Skin of body (tissue), 3 donors: ENCODE measurements at places on chromosomes 6 and 20.

- no peak for DNase-seq
Measured at GRCh38 chr20:37151529-37151928, 27.6 kb upstream of the RPN2 start.

GRCh38 chr20:50482396-50482981 is 27.7 kb upstream of the PTPN1 start:
- DNase-seq, result no peak

- DNase-seq, result no peak
Measured at GRCh38 chr20:24488064-24488799, 18.8 kb downstream of the SYNDIG1 start.

- DNase-seq, result no peak
Measured at GRCh38 chr20:35619196-35620095, 3.8 kb downstream of the SPAG4 start.

- DNase-seq, result peak; percentile 51
Measured at GRCh38 chr6:113644861-113645575, 212.1 kb upstream of the MARCKS start.

DNA sequence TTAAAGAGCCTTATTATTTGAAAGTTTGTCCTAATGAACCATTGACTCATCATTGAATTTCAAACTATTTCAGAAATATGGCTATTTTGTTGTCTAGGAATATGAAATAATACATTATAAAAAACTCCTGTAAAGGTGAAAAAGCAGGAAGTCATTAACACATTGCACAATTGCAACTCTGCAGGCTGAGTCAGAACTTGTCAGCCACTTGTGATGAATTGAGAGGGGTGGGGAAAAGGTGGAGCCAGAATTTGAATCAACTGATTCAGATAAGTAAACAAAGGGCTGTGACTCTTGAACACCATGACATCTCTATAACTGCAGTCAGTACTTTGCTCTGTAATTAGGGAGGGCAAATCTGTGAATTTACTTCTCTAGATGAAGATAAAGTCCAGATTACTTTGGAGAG is 6.0 kb downstream of the C6orf141 start:
- no peak for DNase-seq

DNA sequence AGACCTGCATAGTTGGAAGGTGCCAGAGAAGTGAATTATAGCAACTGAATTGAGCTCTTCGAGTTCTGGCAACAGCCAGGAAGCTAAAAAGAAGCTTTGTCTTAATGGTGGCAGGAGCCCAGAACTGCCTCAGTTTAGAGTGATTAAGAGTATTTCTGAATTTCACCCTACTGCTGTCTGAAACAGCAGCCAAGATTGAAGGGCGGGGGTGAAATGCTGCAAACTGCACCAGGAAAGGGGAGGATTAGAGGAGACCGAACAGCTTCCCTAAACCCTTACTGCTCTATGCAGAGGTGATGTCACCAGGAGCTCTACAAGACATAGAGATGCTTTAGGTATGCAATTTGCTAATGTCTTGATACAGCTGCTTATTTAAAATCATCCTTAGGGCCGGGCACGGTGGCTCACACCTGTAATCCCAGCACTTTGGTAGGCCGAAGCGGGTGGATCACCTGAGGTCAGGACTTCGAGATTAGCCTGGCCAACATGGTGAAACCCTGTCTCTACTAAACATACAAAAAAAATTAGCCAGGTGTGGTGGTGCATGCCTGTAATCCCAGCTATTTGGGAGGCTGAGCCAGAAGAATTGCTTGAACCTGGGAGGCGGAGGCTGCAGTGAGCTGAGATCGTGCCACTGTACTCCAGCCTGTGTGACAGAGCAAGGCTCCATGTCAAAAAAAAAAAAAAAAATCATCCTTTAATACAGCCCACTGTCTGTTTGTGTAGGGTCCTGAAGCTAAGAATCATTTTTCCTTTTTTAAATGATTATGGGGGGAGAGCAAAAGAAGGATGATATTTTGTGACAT is 91.7 kb upstream of the IYD start:
- DNase-seq, result no peak

DNA sequence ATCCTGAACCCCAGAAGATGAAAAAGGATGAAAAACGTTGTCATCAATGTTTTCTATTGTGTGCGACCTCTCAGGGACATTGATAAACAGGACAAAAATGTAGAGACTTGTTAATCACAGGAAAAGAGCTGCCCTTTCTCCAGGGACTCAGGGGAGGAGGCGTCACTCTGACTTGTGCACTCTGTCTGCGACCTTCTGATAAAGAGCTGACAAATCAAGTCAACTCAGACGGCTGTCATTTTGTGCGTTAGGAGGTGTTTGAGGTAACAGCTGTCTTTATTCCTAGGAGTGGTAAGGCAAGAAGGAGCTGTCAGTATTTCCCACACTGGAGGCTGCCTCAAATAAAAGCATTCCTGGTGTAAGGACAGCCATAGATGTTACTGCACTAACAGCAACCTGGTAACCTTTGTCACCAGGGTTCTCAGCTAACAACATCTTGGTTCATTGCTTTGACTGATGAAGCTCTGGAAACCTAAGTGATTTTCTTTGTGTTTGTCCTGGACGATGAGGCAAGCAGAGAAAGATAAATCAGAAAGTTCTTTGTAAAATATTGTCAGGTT is 38.6 kb upstream of the NXT1 start:
- DNase-seq, result no peak

DNA sequence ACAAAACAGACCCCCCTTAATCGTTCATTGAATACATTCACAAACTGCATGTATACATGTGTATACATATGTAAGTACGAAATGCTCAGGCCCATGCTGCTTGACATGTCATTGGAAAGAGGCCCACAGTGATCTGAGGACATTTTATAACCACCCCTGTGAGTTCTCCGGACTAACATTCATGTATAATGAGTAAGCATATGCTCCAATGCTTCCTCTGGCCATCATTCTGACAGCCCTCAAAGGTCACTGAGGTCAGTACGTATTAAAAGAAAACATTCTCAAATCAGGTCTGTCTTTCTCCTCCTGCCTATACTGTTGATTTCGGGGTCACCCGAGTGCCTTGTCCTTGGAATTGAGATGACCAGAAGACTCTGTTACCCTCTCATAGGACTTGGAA is 54.9 kb downstream of the TENT5A start:
- no peak for DNase-seq

GRCh38 chr20:20211988-20212518 is 155.9 kb upstream of the INSM1 start:
- no peak for DNase-seq

- DNase-seq, result peak; percentile 64
Measured at GRCh38 chr6:154595538-154595937, 85.1 kb upstream of the CNKSR3 start.

GRCh38 chr6:158293122-158293521 is 19.1 kb upstream of the TULP4 start:
- DNase-seq, result no peak

- DNase-seq, result peak; percentile 59
Measured at GRCh38 chr6:136226027-136226673, 24.0 kb downstream of the MTFR2 start.

DNA sequence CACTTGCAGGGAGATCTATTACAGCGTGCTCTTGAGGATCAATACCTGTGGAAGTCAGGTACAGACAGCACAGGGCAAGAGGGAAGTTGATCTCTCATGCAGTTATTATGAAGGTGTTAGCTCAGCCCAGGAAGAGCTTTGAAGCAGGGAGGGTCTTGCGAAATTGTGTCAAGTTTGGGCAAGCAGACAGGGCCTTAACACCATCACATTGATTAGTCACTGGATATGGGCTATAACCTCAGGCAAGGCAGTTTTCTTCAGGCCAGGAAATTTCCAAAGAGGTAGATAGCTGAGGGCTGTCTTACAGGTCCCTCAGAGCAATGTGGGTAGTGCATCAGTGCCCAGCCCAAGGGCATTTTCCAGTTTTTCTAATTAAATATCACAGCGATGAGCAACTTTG is 643.8 kb downstream of the DHX35 start:
- DNase-seq, result no peak

GRCh38 chr6:40011844-40012243 is 77.6 kb upstream of the MOCS1 start:
- no peak for DNase-seq

DNA sequence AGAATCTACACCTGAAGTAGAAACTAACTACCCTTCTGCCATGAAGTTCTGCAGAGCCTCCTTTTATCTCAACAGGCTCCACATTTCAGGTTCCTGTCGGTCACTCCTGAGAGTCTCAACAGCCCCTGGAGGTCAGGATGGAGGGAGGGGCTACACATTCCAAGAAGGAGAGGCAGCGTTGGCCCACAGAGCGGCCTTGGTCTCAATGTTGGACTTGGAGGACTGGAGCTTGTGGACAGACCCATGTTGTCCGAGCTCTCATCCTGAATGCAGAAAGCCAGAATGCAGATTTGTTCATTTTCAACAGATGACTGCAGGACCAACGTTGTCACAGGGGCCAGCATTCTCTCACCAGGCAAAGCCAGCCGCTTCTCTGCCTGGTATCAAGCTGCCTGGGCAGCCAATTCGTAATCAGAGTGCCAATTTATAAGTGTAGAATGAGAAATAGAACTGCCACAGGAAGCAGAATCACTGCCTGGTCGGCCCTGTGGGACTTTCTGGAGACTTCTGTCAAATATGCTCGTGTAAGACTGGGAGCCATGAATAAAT is 212.5 kb upstream of the SNX9 start:
- DNase-seq, result no peak

DNA sequence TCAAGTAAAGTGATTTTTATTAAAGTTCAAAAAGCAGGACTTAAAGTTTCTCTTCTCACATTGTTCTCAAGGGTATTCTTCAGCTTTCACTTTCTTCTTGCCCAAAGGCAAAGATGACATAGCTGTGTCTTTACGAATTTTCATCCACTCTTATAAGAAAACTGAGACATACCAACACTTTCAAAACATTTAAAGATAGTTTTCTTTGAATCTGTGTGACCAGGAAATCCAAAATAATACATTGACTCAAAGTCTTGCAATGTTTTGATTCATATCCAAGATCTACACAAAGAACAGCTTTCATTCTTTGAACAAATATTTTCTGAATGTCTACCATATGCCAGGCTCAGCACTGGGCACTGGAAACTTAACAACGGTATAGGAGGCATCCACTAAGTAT is 117.9 kb downstream of the SIM1 start:
- no peak for DNase-seq

GRCh38 chr6:138162111-138162954 is 594 bp downstream of the ARFGEF3 start:
- DNase-seq, result no peak

DNA sequence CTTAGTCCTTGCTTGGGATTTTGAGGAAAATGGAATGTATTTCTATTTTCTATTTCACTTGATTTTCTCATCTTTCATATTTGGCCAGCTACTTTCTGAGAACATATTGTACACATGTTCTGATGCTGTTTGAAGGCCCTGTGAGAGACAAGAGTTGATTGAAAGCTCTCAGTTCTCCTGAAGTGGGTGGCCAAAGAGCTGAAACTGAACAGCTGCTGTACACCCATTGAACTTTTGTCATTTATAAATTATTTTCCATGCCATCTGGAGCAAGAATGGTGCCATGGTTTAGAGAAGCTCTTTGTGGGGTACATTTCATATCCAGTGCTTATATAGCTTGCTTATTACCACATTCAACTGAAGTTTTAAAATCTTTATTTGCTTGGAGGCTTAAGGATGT is 298.3 kb downstream of the PRL start:
- DNase-seq, result peak; percentile 86
